ENCODE measurements at places on chromosomes 11 and 22. TPM values are rescaled to one million over a fixed set of nuclear protein-coding genes. Genes with fewer than 3 reads are reported as not detected.

DNA sequence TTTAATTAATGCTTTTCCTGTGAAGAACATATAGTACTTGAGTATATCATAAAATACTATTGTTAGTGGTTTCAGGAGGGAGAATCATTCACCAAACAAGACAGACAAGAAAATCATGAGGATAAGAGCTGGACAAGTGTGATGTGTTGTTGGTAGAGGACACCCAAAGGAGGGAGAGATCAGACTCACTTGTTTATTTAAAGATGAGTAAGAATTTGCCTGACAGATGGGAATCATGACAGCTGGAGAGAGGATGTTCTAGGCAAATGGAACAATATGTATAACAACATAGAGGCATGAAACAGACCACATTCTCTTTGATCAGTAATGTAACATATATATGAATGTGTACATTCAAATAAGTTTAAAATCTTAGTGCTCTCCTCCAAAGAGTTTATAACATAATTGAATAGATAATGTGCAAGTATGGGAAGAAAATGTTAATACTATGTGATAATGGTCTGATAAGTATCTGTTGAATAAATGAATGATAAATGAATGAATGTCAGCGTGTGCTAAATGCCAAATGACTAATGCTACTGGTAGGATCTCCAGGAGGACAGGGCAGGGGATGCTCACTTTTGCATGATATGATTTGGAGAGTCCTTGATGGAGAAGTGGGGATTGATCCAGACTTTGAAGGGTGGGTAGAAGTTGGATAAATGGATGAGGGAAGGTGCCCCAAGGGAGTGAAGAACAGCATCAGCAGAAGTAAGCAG is 228.9 kb upstream of the SORL1-AS1 start:
- DNase-seq = no peak

- DNase-seq = no peak
These were observed 49.8 kb downstream of the BMAL1 start for GRCh38 chr11:13327421-13327820.

The ACR gene
- total RNA-seq = not detected

The ATXN10 gene
- 189 TPM for total RNA-seq

- no peak for DNase-seq
These were observed 30.2 kb downstream of the POLDIP3 start for GRCh38 chr22:42584364-42584940.

DNA sequence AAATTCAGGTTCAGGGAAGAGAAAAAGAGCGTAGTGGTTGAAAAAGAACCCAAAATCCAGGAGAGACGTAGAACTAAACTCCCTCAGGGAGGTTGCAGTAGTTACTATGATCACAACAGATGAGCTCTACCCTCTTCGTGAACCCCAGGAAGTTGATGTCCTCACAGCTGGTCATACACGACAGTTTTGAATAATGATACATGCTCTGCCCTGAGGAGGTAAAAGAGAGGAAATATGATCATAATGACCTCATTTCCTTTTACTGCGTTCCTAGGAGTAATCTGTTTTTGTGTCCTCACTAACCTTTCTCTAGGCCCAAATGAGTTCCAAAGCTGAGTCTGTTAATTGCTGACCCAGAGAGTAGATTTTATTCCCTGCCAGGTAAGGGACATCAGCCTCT is 1.3 kb downstream of the PATE2 start:
- peak; percentile 74 for DNase-seq

DNA sequence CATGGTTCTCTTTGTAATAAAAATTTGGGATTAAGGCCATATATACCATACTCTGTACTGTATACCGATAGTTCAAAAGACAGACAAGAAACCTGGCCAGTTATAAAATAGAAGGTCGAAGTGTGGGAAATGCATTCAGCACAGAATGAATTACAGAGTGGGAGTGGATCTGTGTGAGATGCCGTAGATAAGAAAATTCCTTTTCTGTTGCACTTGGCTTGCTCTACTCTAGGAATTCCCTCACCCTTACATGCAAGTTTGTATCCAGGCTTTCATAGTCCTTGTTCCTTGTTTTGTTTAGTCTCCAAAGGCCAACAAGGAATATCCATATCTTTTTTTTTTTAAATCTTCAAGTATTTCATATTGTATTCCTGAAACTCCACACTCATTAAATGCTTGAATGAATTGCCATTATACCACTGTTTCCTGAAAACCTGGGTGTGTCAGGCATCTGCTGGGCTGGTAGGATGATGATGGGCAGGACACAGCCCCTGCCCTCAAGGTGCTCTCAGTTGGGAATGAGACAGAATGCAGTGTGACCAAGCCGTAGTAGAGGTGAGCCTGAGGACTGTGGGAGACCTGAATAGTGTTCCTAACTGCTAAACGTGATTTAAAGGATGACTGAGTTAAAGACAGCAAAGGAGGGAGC is 53.5 kb downstream of the TEAD1 start:
- peak; percentile 91 for DNase-seq

The MOB2 gene
- 28.9 TPM for total RNA-seq

DNA sequence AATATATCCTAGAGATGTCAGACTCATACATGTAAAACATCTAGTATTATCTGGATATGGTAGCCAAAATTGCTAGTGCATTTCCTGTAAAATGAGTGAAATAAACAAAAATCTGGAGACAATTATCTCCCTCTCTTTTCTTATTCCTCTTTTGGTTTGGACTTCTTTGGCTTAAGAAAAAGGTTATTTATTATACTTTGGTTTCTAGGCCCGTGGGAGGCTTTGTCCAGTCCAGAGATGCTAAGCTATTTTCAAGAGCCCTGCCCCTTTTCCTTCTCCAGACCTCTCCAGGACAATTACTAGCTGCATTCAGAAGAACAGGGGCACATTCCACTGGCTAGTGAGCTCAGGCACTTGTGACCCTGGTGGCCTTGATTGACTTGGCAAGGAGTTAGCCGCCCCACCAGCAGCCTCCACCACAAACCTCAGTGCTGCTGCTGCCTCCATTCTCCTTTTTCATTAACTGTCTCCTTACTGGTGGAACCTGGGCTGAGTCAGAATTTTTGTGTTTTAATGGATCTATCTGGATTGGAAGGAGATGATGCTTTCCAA is 747.3 kb upstream of the TENM4 start:
- no peak for DNase-seq

The PDE2A gene
- 0.75 TPM for total RNA-seq

The POU2F3 gene
- total RNA-seq = 0.20 TPM

The C22orf23 gene
- not detected for total RNA-seq

GRCh38 chr11:35783809-35784208 is 121.2 kb downstream of the TRIM44 start:
- DNase-seq = no peak

GRCh38 chr11:1852877-1853276 is at the start of gene LSP1:
Gene LSP1 (plus strand): TSS chr11:1853084. CDS start chr11:1853145, 61 bp downstream.
- no peak for DNase-seq

The C11orf52 gene
- 0.60 TPM for total RNA-seq

The OR10D3 gene
- total RNA-seq = not detected

GRCh38 chr11:3836903-3837302 is 3.9 kb downstream of the RHOG start:
- DNase-seq = no peak

GRCh38 chr11:3853899-3854659 is 1.4 kb upstream of the STIM1 start:
- DNase-seq = no peak

GRCh38 chr11:72190631-72191071 is 1.3 kb upstream of the FOLR1 start:
- no peak for DNase-seq

The MAPK11 gene
- 19.6 TPM for total RNA-seq

GRCh38 chr11:103902994-103903393 is 133.4 kb upstream of the DDI1 start:
- no peak for DNase-seq

The OR51I1 gene
- total RNA-seq = not detected

GRCh38 chr11:133938166-133938565 is 18.6 kb downstream of the IGSF9B start:
- DNase-seq = no peak

The DTX4 gene
- 16.1 TPM for total RNA-seq

- no peak for DNase-seq
These were observed 23.8 kb downstream of the MICAL3 start for GRCh38 chr22:18000441-18001039.
